ENCODE measurements at places on chromosomes 6 and 20.
A peak's percentile ranks its signal among the peaks of the same experiment; 100 is the strongest.

GRCh38 chr20:37524859-37525708 lies 2.6 kb downstream of the BLCAP start:
- no peaks in the 10 kb centered on the region for H3K27me3 ChIP-seq
- H3K4me3 ChIP-seq, result peak overlapping the region; percentile 88
- peak; percentile 91 for DNase-seq
- peaks cover 41% of the 10 kb centered on the region for H3K4me1 ChIP-seq
- peak overlapping the region; percentile 39 for H3K27ac ChIP-seq

DNA sequence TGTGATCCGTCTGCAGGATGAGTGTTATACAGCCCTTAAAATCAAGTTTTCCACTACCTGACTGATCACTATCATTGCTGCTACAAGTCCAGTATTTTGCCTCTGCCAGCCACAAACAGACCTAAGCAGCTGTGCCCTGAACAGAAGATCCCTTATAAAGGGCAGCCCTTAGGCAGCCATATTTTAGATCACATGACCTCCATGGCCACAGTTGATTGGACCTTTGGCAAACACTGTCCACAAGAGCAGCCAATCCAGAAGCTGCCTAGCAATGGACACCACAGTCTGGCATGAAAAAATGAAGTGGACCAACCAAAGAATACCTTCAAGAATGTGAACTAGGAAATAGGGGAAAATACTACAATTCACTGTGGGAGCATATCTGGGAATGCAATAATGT lies 50.8 kb downstream of the MC3R start:
- no peak overlapping the region for H3K27ac ChIP-seq
- no peaks in the 10 kb centered on the region for H3K4me1 ChIP-seq
- peaks cover 95% of the 10 kb centered on the region for H3K27me3 ChIP-seq
- H3K36me3 ChIP-seq, result no peaks in the 10 kb centered on the region

GRCh38 chr6:134481966-134482365 lies 164.1 kb upstream of the SGK1 start:
- H3K4me3 ChIP-seq, result no peak overlapping the region
- H3K27me3 ChIP-seq, result no peaks in the 10 kb centered on the region
- H3K36me3 ChIP-seq, result no peaks in the 10 kb centered on the region

DNA sequence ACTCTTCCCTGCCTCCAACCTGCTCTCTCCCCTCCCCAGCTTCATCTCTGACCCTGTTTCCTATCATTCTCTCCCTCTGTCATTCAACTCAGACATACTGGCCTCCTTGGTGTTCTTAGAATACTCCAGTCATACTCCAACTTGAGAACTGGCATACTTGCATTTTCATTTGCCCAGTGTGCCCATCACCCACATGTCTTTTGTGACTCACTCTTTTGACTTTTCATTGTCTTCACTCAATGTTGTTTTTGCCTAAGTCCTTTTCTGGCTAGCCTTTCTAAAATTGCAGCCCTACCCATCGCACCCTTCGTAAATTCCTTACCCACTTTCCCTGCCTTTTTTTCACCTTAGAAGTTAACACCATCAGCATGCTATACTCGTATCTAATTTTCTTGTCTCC lies 77.0 kb upstream of the CD2AP start:
- H3K4me3 ChIP-seq, result no peak overlapping the region
- no peak overlapping the region for H3K27ac ChIP-seq
- DNase-seq, result no peak
- H3K27me3 ChIP-seq, result no peaks in the 10 kb centered on the region

DNA sequence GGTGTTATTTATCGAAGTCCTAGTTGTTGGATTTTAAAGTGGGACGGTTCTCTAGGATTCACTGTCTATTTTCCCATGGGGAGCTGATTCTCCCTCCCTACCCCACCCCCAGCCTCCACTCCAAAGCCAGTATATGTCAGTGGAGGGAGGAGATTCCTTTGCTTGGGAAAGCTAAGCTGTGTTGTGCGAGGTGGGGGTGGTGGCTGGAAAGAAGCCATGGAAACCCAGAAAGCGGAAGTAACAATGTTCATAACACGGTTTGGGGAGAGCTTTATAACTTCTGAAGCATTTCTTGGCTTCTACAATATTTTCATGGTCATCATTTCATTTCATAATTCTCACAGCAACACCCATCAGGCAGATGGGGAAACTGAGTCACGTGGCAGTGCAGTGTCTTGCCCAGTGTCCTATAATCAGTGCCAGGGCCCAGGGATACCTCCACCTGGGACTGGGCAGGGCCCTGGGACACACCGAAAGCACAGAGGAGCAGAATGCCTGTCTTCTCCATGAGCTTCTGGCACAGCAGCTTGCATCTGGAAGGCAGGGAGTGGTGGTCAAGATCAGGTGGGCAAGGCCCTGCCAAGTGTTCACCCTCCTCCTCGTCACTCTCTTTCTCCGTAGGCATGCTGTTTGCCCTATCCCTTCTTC lies 4.5 kb downstream of the SUN5 start:
- no peaks in the 10 kb centered on the region for H3K4me1 ChIP-seq
- H3K27me3 ChIP-seq, result peaks cover 87% of the 10 kb centered on the region
- no peak overlapping the region for H3K27ac ChIP-seq

- H3K27ac ChIP-seq, result no peak overlapping the region
- no peaks in the 10 kb centered on the region for H3K36me3 ChIP-seq
- no peak for DNase-seq
- peaks cover 20% of the 10 kb centered on the region for H3K4me1 ChIP-seq
Observed at GRCh38 chr6:106739387-106739786, 110.0 kb downstream of the QRSL1 start.

GRCh38 chr6:52725143-52725534 lies 38.1 kb downstream of the GSTA2 start:
- H3K4me1 ChIP-seq, result peaks cover 34% of the 10 kb centered on the region
- peak overlapping the region; percentile 89 for H3K27ac ChIP-seq
- H3K27me3 ChIP-seq, result no peaks in the 10 kb centered on the region
